Stimulated activated naive CD4-positive, alpha-beta T cell treated with Interleukin-2 at 50 U/mL for 16 hours (primary cell): ENCODE measurements at places on chromosomes 2 and 18.

- DNase-seq, result no peak
Measured at GRCh38 chr2:204161886-204162285, 225.3 kb downstream of the ICOS start.

DNA sequence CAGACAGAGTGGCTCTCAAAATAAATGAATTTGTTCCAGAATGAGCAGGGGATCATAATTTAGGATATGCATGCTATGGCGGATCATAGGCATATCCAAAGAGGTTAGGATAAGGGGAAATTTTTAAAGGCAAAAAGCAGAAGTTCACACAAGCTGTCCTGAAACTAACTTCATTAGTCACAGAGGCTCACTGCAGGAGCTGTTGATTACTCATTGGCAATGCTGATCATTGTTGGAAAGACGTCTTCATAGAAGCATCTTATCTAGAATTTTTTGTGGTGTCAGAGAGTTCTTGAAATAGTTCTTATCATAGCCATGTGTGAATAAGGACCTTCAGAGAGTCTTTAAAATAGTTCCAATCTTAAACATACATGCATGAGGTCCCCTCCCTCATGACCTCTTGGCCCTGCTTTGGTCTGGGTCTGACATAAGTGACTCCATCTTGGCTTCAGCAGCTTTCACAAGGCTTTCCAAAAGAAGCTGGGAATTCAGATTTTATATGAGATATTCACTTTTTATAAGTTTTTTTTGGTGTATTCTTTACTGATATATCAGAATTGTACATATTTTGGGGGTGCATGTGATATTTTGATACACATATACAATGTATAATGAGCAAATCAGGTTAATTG lies 7.5 kb upstream of the CCDC195 start:
- DNase-seq, result no peak

DNA sequence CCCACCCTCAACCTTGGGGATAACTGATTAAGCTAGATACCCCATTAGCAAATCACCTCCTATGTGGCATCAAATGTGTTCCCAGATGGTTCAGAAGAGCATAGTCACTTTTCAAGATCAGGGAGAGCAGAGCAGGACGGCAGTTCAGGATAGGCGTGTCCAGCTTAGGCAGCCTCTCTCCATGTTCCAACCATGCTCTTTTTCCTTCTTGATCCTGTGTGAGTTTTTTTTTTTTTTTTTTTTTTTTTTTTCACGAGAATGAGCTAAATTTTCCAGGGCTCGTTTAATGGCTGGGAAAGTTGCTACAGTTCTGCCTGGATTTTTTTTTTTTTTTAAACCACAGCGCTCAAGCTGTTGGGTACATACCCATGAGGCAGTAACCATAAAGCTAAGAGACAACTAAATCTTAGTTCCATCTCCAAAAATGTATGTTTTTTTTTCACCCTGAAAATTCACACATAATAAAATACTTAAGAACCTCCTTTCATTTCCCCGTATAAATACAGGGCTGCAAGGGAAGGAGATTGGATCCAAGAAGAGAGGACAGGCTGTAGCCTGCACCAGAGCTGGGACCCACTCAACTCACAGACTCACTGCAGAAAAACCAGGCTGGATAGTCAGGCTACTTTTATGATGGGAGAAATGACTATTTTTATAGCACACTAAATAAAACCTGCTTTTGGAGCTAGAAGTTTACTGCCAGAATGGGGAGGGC lies 244.3 kb downstream of the SETBP1 start:
- DNase-seq, result no peak

GRCh38 chr2:242020196-242021004 lies 150.9 kb downstream of the RTP5 start:
- DNase-seq, result no peak

DNA sequence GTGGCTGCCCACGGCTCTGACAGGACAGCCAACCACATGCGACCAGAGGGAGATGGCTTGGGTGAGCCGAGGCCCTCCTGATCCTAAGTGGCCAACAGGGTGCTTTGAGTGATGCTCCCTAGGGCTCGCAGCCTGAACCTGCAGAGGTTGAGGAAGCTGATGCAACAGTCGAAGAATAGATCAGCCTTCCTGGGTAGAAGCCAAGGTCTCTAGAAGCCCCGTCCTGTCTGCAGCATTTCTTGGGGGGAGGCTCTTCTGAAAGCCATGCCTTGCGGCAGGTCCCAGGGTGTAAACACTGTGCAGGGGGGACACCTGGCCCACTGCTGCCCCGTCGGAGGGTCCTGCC lies 136.4 kb downstream of the HDAC4 start:
- no peak for DNase-seq

DNA sequence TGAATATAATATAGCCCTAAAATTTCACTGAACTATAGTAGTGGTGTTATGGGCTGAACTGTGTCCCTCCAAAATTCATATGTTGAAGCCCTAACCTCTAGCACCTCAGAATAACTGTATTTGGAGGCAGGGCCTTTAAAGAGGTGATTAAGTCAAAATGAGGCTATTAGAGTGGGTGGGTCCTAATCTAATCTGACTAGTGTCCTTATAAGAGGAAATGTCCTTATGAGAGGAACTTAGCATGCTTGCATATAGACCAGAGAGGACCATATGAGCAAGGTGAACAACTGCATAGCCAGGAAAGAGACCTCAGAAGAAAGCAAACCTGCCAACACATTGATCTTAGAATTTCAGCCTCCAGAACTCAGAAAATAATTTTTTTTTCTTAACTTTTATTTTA lies 238.4 kb downstream of the ZEB2 start:
- no peak for DNase-seq

- no peak for DNase-seq
Measured at GRCh38 chr2:241645056-241645914, 7.8 kb downstream of the ATG4B start.
